ENCODE measurements at places on chromosomes 12 and 14.
A peak's percentile ranks its signal among the peaks of the same experiment; 100 is the strongest.

DNA sequence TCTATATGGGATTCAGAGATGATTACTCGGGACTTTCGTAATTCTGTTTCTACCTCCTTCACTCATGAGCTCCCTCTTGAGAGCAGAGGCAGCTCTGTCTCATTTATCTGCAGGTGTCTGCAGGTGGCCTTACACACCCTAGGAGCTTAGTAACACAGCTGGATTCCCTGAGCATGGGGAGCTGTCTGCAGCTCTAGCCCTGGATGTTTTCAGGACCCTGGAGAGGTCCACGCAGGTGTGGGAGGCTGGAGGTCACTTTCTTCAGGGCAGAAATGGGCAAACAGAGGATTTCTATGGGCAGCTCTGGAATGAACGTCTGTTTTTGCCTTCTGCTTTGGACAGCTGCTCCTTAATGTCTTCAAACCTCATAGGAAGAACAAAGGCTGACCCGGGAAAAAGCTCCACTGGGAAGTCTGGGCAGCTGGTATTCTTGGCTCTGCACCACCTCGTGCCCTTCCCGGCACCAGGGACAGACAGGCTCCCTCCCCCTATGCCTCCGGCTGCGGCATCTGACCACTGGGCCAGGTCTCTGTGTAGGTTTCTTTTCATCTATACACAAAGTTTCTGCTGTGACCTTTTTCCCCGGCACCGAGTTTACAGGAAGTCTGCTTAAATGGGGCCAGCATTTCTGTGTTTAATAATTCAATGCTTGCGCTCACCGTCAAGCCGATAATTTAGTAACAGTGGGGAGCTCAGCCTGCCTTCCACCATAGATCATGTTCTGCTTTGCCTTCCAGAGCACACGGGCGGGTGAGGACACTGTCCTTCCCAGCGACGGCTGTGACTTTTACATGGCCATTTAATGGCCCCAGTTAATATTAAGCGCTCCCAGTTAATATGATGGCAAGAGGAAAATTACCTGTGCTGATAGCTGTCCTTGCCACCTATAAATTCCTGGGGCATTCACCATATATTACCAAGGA, 320.2 kb upstream of the SFSWAP start:
- DNase-seq: peak; percentile 86

- DNase-seq: peak; percentile 48
These were observed 6.2 kb upstream of the GPX2 start for GRCh38 chr14:64948612-64949210.

GRCh38 chr12:5690240-5690639, 254.8 kb downstream of the ANO2 start:
- DNase-seq: no peak

GRCh38 chr14:74867673-74868072, 8.3 kb downstream of the PROX2 start:
- DNase-seq: no peak

GRCh38 chr12:99529966-99530365, 117.6 kb upstream of the GARIN6 start:
- peak; percentile 69 for DNase-seq

DNA sequence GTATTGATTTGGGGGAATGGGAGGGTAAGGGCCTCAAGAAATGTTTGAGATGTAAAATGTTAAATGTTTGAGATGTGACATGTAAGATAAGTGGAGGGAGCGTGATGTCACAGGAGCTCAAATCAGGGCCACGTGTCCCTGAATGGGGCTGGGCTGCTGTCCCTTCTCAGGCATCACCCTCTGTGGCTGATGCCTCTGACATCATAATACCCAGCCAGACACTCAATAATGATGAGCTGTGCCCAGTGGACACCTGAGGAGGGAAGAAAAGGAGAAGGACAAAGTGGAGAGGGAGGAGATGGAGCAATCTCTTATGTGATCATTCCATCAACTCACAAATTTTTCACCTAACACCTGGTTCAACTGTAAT, 120.8 kb downstream of the SAMD4A start:
- no peak for DNase-seq

GRCh38 chr14:51730684-51731083, 79.0 kb downstream of the FRMD6 start:
- DNase-seq: no peak

DNA sequence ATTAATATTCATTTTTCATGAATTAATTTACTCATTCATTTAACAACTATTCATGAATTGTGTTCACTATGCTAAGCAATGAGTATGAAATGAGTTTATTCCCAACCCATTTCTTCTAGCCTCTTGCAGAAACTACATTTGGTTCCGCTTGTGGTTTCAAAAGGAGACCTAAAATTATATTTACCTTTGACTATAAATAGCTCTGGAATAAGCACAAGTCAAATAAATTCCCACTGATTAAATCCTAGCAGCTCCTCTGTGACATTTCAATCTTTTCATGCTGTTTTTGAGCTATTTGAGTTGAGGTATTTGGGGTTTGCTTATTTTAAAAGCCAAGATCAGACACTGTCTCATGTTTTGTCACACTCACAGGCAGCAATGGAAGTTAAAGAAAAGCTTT, 46.9 kb downstream of the DUSP6 start:
- DNase-seq: no peak

GRCh38 chr12:58359084-58359483, 417.7 kb downstream of the ATP23 start:
- DNase-seq: no peak

GRCh38 chr12:102454330-102454729, 26.0 kb downstream of the IGF1 start:
- DNase-seq: no peak

- no peak for DNase-seq
These were observed 5.4 kb upstream of the SMARCD1 start for GRCh38 chr12:50079771-50080170.

DNA sequence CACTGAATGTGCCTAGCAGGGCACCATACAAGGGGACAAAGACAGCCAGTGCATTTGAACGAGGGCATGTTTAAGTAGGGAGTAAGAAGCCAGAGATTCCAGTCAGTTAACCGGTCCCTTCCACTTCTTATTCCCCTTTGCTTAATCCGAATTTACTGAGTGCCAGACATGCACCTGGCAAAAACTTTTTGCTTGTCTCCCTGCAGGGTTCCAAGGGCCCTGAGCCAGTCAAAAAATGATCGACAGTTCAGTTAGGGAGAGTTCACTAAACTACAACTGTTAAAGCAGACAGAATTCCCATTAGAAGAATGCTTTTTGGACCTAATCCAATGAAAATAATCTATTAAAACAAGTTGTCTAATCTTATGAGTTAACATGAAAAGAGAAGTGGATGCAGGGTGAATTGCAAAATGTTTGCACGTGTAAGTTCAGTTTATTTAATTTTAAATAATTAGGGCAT, 193.8 kb downstream of the TMTC2 start:
- DNase-seq: no peak

DNA sequence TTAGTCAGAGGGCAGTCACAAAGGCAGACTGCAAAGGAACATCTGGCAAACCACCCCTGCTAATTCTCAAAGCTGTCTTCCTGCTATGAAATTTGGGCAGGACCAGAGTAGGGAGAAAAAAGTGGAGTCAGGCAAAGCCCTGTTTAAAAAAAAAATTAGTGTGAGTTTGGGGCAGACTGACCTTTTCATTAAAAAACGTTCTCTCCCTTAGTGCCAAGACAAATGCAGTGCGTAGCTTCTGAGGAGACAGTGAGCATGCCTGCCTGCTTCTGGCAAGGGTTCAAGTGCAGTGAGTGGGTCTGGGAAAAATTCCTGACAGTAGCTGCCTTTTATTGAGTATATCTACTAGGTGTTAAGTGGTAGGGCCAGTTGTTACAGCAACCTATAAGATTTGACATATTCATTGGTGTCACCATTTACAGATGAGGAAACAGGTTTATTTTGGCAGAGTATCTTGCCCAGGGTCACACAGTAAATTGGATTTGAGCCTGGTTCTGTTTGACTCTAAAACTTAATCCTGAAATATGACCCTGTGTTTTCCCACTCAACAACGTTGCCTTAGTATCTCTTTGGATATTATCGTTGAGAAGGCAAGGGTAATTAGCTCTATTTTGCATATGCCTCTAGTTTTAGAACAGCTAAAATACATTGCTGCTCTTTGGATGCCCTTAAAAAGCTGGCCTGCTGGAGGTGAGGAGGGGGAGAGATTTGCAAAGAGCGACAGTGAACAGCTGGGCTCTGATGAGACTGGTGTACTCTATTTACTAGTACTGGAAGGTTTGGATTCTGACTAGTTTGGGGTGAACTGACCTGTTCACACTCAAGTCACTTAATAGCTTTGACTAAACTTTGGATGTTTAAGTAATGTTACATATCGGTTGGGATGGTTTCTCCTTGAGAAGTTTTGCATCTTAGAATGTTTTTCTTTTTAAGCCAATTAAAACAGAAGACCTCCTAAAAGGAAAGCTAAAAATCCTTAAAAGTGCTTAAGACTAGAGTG, 72.8 kb downstream of the PAPOLA start:
- no peak for DNase-seq

GRCh38 chr14:91163316-91163715, 49.4 kb downstream of the DGLUCY start:
- DNase-seq: no peak

DNA sequence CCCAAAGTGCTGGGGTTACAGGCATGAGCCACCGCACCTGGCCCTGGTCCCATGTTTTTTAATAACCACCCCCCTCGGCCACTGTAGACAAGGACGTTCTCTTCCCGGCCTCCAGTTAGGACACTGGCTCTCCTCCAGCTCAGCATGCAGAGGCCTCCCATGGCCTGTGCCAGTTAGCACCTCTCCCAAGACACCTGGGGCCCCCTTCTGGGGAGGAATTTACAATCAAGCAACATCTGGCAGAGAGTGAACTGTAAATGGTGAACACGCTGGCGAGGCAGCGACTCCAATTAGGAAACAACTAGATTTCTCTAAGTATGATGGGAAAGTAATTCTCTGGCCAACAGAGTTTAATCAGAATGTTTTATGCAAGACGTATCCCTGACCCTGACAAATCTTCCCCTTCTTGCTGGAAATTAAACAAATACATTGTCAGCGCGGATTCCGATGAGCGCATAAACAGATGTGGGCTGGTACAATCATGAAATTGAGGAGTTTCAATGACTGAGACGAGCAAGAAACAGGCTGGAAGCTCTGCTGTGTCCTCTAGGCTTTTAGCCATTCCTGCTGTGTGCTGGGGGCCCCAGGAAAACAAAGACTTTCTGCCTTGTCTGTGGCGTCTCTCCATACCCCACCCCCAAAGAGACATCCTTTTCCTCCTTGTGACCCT, 61.7 kb upstream of the DLK1 start:
- DNase-seq: no peak

DNA sequence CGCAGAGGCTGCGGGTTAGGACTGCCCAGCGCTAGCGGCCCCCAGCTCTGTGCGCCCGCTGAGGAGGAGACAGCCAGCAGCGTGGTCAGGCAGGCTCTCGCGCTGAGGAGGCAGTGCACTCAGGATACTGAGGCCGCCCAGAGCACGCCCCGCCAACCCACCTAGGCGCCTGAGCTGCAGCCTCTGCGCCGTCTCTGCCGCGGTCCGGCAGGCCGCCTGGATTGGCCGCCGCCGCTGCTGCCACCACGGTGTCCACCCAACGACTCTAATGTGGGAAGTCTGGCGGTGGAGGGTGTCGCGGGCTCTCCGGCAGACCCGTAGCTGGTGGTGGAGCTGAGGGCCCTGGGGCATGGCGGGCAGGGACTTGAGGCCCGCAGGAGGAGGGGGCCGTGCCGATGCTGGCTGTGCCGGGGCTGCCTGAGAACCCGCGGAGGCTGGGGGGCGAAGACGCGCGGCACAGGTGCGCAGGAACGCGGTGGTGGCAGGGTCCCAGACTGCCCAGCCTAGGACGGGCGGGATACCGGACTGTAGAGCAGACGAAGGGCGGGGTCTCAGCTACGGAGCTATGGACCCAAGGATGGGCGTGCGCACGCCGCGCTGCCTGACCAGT, 69.9 kb downstream of the ASCL4 start:
- peak; percentile 91 for DNase-seq

- DNase-seq: no peak
These were observed 20.0 kb downstream of the TUNAR start for GRCh38 chr14:95896498-95897135.

DNA sequence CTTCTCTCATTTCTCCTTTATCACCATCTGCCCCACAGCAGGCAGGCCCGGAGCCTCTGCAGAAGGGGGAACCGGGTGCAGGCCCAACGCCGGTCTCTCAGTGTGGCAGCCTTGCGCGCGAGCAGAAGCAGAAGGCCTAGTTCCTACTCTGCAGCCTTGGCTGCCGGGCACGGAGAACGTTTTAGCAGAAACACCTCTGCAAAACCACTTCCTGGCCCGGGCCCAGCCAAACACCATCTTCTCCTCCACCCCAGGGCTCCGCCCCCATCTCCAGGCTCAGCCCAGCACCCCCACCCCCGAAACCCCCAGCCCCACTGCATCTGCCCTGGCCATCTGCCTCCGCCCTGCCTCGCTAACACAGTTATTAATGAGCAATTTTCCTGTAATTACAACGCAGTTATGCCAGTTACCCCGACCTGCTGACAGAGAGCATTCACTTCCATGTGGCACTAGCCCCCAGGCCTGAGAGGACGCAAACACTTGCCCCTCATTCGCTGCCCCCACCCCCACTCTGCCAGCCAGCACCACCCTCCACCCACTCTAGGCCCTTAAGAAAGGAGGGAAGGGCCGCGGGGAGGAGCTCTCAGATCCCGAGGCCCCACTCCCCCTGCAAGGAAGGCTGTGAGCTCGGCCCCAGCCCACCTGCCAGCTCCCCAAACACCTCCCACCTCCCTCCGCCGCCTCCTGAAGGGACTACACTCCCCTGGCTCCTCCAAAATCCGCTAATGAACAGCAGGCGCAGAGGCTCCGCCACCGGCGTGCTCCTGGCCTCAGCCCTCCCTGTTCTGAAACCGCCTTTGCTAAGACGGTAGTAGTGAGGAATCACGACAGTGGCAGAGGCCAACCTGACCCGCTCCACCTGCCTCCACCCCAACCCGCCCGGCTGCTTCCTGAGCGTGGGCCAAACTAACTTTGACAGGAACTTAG, 44.7 kb upstream of the FBRSL1 start:
- no peak for DNase-seq

DNA sequence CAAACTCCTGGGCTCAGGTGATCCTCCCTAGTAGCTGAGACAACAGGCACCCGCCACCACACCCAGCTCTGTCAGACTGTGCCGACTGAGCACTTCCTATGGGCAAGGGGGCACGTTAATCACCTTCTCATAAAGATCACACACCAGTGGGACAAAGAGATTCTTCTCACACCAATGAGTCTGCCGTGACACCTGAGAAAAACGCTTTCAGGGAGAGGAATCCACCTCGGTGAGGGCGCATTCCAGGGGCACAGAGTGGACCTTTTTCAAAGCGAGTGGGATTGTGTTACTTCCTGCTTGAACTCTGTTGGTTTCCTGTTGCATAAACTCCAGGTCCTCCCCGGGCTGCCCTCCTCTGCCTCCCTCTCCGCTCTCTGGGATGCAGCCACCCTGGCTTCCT, 17.5 kb upstream of the SCARB1 start:
- no peak for DNase-seq
